ENCODE measurements at places on chromosomes 6 and 20.

GRCh38 chr6:35042031-35042815, 98.9 kb downstream of the TCP11 start:
- no peak for DNase-seq

DNA sequence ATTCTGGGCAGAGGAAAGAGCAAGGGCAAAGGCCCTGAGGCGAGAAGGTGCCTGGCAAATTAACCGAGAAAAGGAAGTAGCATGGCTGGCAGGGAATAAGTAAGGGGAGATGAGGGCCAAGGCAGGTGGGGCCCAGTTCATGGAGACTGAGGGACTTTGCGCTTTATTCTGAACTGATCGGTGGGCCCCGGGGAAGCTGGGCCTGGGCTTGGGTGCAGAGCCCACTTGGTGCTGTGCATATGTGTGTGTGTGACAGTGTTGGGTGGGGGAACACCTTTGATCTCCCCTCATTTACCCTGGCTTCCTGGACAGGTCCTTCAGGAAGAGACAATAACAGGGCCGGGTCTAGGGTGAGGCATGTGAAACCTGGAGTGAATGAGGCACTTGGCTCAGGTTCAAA, 2.9 kb upstream of the MDFI start:
- no peak for DNase-seq

DNA sequence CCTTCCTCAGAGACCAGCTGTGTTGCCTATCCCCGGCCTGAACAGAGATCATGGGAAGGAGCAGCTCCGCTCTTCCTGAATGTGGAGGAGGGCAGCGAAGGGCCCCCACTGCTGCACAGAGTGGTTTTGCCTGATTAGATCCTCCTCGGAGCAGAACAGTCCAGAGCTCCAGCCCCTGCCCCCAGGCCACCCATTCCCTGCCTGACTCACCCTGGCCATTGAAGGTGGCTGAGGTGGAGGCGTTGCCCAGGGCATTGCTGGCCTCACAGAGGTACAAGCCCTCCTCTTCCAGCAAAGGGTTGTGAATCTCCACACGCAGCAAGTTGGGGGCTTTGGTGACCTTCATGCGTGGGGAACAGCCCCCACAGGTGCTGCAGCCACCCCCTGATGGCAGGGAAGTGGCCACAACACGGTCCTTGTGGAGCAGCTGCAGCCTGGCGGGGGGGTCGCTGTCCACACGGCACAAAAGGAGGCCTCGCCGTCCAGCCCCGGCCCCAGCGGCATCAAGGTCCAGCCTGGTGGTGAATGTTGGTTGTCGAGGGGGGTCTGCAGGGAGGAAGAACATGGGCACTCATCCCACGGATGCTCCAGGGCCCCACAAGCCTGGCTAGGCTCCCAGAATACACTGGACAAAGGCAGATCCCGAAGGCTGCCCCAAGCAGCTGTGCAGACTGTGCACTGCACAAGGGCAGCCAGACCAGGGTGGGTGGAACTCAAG, 14.7 kb downstream of the SIGLEC1 start:
- no peak for DNase-seq

GRCh38 chr6:170082531-170083187, 208.2 kb downstream of the DLL1 start:
- DNase-seq, result no peak

DNA sequence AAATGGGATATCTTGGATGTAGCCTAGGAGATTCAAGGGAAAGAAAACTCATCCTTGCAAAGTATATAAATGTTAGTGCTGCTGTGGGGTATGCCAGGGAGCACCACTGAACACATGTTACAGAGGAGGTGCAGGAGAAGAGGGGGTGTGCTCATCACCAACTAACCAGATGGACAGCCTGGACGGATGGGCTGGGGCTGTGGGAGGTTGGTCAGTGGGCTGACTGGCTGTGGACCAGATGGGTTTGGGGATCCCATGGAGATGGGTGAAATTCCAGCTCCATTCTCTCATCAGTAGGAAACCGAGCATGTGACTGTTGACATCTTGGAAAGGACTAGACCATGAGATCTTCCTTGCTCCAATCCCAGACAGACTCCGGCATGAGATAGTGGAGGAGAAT, 201.0 kb downstream of the LRFN2 start:
- DNase-seq, result no peak

DNA sequence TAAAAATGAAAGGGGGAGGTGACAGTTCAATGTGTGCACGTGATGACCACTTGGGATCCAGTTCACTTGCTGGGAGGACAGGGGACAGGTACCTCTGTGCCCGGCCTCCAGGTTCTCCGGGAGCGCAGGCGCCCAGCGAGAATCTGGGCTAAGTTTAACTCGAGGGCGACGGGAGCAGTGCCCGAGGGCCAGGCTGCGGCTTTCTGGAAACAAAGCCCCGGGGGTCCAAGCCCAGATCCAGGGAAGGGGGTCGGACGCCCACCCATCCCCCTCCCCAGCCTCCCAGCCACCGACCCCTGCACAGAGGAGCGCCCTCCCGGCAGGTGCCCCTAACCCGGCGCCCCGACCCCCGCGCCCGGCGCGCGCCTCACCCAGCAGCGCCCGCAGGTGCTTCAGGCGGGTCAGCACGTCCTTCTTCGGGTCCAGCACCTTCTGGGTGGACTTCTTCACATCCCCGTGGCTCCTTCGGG, 405 bp downstream of the RALGAPA2 start:
- DNase-seq, result no peak

DNA sequence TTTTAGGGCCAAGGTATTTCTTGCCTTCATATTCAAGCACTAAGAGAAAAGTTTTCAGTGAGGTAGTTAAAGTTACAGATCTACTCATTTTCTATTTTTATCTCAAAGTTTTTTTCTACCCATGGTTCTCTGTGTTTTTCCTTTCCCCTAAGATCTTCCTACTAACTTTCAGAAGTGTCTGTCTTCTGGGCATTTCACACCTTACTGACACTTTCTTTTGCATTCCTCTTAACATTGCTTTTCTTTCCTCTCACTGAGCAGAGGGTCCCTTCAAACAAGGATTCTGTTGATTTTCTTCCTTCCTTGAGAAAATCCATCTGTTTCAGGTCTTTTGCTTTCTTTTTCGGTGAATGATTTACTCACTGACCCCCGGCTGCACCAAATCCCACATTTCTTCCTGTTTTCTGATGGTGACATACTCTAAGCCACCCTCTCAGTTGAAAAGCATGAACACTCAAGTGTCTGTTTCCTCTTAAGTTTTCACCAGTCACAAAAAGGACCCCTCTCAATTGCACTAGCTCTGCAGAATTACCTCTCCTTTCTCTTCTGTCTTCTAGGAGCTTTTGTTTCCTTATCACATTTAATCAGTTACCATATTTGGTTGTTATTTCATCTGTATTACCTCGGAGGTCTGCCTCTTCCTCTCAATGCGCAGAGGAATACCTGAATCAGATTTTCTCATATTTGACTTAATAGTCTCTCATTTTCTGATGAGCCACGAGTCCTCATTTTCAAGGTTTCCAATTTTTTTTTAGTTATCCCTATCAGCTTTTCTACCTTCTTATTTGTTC, 73.5 kb upstream of the RNF217 start:
- DNase-seq, result no peak

DNA sequence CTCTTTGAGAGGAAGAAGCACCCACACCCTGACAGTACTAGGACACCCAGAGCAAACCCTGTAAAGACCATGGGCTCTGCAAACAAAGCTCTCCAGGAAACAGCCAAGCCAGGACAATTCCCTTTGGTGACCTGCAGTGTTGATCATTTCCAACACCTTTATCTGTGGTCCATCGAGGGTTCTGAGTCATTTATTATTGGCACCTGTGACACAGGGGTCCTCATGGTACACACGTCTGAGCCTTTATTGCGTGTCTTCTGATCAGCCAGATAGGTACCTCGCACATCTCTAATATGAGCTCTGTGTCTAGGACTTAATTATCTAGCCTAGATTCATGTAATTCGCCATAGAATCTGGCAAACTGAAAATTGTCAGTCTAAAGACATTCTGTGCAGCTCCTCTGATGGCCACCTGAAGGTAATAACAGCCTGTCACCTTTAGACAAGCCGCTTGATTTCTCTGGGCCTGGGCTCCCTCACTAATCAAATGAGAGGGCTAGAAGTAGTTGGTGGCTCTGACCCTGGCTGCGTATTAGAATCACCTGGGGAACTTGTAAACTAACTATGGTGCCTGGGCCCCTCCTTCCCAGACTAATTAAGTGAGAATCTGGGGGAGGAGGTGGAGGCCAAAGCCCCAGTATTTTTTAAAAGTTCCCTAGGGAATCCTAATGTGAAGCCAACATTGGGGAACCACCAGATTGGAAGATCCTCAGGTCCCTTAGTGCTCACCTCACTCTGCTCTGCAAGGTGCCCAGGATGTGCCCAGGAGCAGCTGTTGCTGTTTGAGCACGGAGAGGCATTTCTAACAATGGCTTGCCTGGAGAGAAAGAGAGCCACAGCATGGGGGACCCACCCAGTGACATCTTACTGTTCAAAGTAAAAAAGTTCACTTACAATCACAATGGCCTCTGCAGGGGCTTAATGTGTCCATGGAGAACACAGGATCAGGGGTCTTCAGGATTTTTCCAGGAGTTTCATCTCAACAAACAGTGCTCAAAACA, 122.0 kb upstream of the ARID1B start:
- no peak for DNase-seq

DNA sequence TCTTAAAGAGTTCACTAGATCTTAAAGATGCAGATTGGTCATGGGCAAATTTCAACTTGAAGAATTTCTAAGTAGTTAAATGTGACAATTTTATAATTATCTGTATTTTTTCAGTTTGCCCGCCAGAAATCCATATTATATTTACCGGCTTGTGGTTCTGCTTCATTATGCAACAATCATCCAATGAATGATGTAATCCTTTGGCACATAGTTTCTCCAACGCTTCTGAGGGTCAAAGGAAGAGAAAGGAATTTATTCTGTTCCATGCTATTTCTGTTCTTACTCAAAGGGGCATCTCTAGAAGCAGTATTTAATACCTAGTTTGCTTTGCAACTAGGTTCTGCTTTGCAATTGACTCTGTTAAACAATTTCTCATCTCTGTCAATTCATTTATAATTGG, 359.3 kb upstream of the PLCB4 start:
- no peak for DNase-seq

GRCh38 chr6:70412252-70413113, 825 bp upstream of the FAM135A start:
- no peak for DNase-seq

GRCh38 chr6:10421158-10421920, 6.5 kb upstream of the TFAP2A start:
- no peak for DNase-seq

DNA sequence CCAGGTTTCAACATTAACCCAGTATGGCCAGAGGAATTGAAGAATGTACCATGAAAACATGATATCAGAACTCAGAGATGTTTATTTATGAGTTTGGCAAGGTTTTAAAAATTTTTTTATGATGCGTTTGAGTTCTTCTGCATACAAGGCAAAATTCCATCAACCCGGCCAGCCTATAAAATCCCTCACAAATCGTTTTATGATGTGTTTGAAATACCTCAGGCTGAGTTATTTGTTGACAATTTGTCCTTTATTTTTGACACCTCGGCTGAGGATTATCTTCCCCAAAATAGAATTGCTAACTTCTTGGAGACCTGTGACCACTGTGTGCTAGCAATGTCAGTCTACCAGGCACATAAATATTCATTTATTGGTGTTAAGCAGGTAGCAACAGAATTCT, 91.9 kb upstream of the SLC24A3 start:
- no peak for DNase-seq

GRCh38 chr6:132161283-132161682, 210.1 kb upstream of the CCN2 start:
- DNase-seq, result no peak

DNA sequence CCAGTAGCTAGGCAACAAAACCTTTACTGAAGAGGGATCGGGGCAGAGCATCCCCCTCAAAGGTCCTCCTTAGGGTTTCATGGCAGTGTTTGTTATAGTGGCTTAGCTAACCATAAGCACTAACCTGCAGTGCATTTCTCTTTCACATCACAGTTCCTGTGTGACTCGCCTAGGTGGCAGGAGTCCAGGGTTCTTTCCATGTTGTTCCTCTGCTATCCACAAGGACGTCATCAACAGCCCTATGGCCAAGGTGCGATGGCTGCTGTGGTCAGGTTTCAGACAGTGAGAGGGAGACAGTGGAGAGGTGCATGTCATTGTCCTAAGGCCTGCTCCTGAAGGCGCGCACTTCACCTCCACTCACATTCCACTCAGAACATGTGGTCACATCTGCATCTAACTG, 38.8 kb upstream of the FOXA2 start:
- no peak for DNase-seq

DNA sequence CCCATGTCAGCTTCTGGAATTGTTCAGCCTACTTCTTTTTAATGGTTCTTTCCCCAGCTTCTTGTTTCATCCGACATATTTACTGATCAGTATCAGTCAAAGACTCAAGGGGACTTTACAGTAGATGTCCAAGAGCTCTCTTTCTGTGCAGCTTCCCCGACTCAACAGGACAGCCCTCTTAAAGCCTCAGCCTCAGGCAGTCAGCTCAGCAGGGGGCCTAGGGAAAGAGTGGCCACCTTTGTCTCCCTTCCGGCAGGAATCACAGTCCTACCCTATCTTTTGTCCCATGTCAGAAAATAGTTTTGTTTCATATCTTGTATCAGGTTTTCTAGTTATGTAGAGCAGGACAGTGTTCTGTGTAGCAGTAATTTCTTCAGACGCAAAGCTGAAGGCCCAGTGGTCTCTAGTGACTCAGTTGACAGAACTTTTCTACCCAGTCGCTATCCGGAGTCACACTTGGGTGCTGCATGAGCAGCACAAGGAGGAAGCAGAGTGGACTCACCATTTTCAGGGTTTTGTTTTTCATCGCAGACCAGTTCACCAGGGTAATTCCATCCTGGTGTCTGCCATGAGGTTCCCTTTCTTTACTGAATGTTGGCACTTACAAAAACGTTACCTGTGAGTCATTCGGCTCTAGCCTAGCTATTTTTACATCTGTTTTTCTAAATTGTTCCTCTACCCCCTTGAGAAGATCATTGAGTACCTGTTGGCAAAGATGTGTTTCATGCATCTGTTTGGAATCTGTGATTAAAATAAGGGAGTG, 47.7 kb downstream of the SPATA2 start:
- no peak for DNase-seq

DNA sequence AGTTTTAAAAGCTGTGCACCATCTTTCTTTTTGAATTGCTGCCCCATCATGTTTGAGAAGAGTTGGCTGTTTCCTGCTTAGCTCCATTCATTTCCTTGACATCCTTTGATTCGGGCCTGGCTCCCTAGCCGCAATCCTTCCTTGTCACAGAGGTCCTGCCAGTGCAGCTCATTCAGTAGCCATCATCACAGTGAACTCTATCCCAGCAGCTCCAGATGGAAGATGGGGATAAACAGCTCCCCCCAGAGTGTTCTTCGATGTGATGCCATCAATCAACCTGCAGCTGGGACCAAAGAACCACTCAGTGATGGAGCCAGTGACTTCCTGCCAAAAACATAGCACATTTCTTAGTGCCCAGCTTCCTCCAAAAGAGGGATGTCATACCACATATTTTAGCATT, 158.8 kb downstream of the FRK start:
- DNase-seq, result no peak

DNA sequence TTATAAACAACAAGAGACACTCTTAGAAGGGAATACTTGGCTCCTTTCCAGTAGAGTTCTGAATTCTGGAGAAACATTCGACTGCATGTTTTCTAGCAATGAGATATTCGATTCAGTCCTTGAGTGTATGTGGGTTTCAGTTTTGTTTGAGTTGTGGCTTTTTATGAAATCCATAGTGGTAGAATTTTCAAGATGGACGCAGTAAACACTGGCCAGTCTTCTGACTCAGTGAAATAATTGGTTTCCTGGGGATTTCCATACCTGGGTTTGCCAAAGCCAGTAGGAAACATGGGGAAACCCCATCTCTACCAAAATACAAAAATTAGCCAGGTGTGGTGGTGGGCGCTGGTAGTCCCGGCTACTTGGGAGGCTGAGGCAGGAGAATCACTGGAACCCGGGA, 273.5 kb upstream of the PLCB4 start:
- DNase-seq, result no peak

GRCh38 chr6:89197141-89197540, 20.0 kb downstream of the GABRR1 start:
- no peak for DNase-seq

Measured in naive B cell (primary cell).